ENCODE measurements at places on chromosomes 6 and 20.

GRCh38 chr6:44525761-44526351 lies 138.3 kb downstream of the CDC5L start:
- DNase-seq: no peak

DNA sequence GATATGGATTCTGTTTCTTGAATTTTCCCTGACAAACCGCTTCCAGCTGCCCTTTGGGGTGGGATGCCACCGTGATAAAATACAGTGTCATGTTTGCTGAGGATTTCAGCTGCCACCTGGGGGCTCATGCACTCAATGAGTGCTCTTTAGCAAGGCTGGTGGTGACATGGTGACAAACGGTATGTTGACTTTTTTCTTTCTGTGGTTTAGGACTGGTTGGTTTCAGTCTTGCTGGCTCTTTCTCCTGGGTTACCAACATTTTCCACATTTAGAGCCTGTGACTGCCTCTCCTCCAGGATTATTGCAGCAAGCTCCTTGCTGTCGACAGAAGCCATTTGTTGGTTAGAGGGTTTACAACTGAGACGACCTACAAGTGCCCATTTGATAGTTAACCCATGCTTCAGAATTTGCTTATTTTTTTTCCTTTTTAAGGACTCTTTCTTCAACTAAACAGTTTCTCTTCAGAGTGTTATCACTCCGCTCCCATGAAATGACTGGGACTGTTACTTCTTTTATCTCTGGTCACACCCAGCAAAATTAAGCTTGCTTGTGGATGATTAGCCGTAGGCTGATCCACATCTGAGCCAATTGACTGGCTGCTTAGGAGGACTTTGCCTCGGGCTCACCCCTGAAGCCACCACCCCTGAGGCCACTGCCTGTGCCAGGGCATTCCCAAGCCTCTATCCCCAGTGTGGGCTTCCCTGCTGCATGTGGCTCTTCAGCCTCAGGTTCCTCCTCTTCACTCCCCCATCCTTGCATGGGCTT lies 48.4 kb upstream of the CDYL start:
- DNase-seq: no peak

DNA sequence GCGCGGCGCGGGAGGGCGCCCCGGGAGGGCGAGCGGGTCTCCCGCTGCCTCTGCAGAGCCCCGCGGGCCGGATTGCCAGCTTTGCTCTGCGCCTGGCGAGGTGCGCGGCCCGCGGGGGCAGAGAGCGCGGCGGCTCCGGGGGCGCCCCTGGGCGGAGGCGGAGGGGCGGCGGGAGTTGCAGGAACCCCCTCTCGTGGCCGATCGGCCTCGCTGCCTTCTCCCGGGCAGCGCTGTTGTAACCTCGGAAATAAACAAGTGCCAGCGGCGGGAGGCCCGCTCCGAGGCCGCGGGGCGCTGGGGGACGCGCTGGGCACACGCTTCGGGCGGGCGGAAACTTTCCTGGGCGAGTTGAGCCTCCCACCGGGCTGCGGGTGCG lies 1.2 kb downstream of the CDH4 start:
- no peak for DNase-seq

DNA sequence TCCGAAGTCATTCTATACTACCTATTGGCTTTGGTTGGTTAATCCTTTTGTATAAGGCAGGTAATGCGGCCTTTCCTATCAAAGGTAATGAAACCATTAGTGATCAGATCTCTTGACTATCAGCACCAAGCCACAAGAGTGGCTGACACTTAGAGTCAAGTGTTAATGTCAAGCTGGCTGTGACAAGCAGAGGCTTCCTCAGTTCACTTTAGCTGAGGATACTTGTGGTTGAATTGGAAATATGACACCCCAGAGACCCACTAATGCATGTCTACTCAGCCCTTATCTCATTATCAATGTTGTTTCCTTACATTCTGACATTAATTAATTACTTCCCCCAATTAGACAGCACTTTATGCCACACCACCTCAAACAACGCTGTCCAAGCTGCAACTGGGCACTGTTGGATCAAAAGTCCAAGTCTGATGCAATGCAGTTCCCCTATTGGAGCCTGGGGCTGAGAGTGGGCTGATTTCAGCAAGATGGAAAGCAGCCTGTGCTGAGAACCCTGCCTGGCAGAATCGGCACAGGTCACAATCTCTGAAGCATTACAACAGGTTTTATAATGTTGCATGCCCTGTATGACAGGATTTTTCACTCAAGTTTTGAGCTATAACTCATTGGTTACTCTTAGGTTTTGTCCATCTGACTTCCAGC lies 273.5 kb downstream of the COL12A1 start:
- DNase-seq: no peak

- DNase-seq: no peak
These were observed 98.1 kb upstream of the AKAP12 start for GRCh38 chr6:151141685-151142084.

- no peak for DNase-seq
These were observed 106.3 kb downstream of the BANF2 start for GRCh38 chr20:17806107-17806506.

DNA sequence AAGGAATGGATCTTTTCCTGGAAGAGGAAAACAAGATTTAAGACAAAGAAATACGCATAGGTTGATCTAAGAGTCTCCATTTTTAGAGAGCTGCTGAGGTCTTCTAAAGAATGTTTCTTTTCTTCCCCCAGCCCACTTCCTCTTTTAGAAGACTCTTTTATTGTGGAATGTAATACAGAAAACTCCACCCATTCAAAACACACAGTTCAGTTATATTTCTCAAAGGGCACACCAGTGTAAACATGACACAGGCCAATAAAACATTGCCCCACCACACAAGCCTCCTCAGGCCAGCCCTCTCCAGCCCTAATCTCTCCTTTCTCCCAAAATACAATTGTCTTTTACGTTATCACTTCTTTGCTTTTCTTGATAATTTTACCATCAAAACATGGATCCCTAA lies 42.8 kb downstream of the SLC35B3 start:
- DNase-seq: no peak

GRCh38 chr6:106572436-106572835 lies 56.9 kb downstream of the RTN4IP1 start:
- DNase-seq: no peak

DNA sequence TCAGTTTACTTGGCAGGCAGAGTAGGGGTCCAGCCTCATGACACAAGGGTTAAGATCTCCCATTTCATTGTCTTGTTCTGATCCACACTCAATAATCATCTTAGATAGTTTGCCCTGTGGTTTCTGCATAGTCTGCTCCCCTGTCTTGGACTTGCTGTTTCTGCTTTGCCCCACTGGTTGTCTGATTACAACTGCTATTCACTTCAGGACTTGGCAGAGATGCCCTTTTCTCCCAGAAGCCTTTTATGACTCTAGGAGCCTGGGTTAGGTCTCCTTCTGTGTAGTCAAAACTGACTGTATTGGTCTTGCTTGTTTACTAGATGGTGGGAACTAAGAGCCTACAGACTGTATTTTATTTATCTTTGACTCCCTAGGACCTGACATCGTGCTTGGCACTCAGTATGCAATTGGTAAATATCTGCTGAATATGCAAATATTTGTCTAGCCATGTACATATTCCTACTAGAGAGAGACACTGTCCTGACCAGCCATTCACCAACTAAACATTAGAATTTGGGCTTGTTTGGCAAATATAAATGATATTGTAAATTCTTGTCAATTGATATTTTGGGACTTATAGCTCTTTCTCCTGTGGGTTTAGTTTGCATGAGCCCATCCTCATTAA lies 165.9 kb upstream of the KCNK16 start:
- DNase-seq: peak; percentile 22

DNA sequence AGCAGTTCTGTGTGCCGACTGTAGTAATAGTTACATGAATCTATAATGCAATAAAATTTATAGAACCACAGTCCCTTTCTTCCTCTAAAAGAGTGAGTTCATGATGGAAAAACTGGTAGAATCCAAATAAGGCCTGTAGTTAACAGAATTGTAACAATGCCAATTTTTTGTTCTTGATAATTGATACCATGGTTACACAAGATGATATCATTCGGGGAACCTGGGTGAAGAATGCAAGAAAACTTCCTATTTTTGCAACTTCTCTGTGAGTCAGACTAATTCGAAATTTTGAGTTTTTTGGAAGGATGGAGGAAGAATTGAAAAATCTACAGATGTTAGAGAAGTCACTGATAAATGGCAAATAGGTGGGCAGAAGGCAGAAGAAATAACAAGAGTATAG lies 381.8 kb downstream of the CDKAL1 start:
- no peak for DNase-seq

DNA sequence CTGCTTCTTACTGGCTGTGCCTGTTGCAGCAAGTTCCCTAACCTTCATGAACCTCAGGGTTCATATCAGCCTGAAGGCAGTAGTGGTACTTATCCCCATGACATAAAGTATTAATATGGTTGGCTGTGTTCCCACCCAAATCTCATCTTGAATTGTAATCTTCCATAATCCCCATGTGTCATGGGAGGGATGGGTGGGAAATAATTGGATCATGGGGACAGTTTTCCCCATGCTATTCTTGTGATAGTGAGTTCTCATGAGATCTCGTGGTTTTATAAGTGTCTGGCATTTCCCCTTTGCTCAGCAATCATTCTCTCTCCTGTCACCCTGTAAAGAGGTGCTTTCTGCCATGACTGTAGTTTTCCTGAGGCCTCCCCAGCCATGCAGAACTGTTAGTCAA lies 61.8 kb downstream of the FAM229B start:
- no peak for DNase-seq

DNA sequence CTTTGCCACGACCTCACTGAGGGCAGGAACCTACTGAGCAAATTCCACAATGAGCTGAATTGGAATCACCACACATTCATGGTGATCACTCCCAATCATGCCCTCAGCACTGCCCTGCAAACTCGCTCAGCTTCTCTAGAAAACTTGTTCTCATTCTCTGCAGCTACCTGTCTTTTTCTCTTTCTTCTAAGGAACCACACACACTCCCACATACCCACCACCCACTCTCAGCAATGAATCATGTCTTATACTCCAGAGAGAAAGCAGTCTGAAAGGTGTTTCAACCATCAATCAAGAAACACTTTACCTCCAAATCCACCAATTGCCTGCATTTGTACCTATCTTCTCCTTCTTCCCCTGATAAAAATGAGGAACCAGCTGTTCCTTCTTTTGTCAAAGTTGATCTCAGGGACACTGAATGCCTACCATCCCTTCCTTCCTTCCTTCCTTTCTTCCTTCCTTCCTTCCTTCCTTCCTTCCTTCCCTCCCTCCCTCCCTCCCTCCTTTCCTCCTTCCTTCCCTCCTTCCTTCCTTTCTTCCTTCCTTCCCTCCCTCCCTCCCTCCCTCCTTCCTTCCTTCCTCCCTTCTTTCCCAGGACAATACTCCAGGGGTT lies 84.6 kb upstream of the SGK1 start:
- DNase-seq: no peak

DNA sequence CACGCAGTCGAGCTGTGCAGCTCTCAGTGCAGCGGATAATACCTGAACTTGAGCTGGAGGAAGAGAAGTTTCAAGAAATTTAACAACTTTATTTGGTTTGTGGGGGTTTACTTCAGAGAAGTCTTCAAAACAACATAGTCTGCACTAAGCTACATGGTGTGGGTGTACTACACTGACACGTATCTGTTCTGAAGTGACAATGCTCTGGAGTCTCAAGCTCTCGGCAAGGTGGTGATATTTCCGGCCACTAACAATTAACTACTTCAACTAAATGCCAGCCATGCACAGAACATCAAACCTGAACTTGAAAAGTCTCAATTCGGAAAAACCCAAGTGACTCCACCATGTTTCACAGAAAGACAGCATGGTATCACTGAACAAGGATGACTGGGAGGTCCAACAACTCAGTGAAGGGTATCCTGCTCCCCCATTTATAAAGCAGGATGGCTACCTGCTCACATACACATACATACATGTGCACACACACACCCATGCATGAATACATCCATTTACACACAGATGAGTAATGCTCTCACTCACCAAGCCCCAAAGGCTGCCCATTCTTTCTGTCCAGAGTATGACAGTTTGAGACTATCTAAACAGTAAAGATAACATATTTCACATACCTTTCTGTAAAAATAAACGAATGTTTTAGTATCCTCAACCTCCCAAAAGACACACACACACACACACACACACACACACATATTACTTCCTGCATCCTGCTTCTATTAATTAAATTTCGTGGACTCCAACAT lies 15.4 kb upstream of the ANKRD60 start:
- DNase-seq: no peak

- no peak for DNase-seq
These were observed 690.7 kb downstream of the KIF16B start for GRCh38 chr20:15882553-15882952.

DNA sequence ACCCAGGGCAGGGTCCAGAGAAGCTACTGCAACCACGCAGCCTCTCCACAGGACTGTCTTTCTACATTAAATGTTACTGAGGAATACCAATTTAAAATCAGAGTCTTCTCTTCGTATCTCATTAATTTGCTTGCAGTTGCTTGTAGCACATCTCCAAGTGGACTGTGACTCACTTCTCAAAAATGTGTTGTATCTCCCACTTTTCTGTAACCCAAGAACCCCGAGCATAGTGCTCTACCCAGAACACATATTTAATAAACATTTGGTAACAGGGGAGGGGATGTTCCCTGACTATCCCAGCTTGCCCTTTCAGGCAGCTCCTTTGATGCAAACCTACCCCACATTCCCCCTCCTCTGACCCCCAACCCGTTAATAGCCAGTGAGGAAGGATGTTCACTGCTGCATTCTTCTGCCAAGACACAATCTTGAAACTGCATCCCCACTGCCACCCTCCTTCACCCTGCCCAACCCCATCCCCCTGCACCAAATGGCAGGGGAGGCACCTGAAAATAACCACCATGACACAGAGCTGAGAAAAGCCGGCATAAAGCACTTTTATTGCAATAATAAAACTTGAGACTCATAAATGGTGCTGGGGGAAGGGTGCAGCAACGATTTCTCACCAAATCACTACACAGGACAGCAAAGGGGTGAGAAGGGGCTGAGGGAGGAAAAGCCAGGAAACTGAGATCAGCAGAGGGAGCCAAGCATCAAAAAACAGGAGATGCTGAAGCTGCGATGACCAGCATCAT lies 24.2 kb downstream of the FKBP1A start:
- no peak for DNase-seq

DNA sequence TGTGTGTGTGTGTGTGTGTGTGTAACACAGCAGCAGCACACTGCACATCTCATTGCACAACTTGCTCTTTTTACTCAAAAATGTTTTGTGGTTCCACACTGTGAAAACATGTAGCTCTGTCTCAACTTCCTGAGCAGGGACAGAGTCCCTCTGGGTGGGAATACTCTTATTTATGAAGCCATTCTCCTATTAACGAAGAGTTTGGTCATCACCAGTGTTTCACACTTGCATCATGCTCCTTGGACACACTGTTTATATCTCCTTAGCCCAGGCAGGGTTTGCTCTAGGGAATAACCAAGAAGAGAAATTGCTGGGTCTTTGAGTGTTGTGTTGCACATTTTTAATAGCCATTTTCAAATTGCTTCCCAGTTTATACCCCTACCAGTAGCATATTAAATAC lies 53.6 kb downstream of the ZNF831 start:
- DNase-seq: no peak

GRCh38 chr6:111625099-111625416 lies 19.4 kb upstream of the TRAF3IP2 start:
- DNase-seq: no peak
